Activated CD4-positive, alpha-beta T cell treated with anti-CD3 and anti-CD28 coated beads, Interleukin-2, amount 50 U/mL, for 48 hours (primary cell): ENCODE measurements at places on chromosomes 11 and 22.

DNA sequence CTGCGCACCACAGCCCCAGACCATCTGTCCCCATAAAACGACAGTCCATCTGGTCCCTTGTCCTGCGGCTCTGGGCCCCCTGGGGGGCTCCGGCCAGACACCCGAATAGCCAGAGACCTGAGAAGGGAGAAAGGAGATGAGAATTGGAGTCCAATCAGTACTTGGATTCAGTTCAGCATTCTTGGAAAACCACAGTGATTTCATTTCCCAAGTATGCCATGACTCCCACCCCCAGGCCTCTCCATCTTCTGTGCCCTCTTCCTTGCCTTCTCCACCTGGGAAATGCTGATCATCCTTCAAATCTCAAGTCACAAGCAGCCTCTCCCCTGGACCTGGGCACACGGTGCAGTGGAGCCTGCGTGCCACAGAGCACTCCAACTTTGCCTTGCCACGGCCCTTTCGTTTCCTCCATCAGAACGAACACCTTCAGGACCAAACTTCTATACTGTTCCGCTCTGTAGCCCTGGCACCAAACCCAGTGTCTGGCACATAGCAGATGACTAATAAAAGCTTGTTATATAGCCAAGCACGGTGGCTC is 10.9 kb upstream of the MFNG start:
- DNase-seq, result no peak

DNA sequence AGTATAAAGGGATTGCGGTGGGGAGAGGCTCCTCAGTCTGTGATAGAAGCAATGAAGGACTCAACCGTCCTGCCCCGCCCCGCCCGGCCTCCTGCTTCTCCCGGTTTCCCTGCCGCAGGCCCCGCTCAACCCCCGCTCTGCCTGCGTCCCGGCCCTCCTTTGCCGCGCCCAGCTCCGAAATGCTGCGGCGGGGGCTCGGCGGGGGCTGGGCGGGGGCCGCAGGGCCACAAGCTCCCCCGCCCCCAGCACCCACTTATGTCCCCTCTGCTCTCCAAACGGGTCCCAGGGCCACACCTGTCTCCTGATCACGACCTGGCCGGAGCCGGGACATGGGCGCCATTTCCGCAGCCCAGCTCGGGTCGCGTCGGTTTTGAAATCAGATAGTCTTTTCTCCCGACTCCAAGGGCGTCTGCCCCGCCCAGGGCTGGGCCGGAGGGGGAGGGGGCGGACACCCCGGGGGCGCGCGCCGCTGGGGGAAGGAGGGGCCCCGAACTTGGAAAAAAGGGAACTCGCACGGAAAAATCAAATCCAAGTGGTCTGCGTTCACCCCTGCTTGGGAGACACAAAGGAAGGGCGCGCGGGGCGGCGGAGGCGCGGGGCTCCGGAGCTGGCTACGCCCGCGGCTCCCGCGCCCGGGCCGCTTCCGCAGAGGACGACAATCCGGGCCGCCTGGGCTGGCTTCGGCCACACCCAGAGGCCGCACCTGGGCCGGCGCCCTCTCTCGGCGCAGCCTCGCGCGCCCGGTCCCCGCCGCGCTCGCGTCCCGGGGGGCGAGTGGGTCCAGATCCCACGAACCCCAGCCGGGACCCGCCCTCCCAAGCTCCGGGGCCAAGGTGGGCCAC is 70.6 kb upstream of the EP300 start:
- DNase-seq, result peak; percentile 66

DNA sequence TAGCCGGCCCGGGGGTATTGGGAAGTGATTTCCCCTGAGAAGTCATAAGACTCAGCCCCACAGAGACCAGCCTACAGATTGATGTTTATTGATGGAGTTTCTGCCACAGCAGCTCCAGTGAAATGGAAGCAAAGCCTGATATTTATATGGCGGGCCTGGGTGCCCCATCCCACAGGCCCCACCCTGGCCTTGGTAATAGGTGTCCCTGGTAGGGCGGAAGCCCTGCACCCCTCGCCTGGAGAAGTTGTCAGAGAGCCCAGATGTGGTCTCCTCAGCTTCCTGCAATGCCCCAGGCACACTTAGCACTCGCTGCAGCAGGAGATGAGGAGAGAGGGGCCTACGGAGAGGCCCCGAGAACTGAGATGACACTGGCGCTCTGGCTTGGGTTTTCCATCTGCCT is 107.4 kb downstream of the MORC2 start:
- DNase-seq, result no peak

- DNase-seq, result no peak
These were observed 50.4 kb downstream of the ANO1 start for GRCh38 chr11:70128435-70128906.

GRCh38 chr11:86486261-86487030 is 111.8 kb downstream of the CCDC81 start:
- no peak for DNase-seq

DNA sequence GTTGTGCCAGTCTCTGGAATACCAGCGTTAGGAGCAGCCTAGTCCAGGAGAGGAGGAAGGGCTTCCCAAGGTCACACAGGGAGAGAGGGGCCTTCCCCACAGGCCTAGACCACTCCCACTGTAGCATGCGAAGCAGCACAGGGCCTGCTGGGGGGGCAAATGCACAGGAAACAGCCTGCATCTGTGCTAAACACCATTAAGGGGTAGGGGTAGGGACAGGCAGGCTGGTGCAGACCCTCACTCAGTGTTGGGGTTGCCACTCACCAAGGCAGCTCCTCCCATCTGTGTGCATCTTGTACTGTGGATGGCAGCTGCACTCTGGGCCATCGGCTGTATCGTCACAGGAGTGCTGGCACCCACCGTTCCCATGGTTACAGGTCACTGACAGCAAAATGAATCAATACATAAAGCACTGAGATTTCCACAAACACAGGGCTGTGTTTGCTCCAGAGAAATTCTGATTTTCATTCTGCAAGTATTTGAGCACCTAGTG is 24.9 kb downstream of the SCUBE2 start:
- DNase-seq, result no peak

DNA sequence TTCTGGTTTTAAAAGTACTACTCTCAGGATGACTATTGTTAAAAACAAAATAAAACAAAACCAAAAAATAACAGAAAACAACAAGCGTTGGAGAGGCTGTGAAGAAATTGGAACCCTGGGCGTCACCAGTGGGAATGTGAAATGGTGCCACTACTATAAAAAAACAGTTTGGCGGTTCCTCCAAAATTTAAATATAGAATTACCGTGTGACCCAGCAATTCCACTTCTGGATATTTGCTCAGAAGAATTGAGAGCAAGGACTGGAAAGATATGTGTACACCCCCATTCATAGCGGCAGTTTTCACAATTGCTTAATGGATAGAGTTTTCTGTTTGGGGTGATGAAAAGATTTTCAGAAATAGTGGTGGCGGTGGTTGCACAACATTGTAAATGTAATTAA is 8.6 kb downstream of the APOA4 start:
- DNase-seq, result no peak

DNA sequence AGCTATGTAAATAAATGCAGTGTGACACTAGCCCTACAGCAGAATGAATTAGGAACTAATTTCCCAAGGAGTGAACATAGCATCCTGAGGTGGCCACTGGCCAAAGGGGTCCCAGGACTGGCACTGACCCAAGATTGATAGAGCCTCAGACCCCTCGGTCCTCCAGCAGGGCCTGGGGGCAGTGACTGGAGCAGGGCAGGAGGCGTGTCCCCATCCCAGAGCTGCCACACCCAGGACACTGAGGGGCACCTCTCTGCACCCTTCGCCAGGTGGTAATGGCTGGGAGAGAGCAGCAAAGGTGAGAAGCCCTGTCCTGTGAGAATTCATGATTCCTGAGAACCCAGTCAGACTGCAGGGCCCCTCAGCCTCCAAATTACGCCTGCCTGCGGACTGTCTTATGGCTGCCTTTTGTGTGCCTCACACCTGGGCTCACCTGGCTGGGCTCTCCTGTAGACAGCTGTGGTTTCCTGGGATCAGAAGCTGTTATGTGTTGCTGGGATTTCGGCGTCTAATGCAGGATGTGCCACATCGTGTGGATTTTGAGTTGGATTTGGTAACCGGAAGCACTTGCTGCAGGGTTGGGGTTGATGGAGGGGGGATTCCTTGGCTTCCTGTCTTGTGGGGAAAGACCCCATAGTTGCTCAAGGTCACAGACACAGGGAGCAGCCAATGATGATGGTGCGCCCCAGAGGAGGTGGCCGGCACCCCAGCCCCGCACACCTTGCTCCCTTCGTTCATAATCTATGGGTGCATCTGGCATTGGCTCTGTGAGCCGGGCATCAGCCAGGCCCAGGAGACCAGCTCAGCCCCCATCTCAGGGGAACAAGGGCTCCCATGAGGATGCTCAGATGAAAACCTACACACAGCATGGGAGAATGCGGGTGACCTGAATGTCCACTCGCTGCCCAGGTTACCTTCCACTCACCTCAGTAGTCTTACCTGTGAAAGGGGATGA is 582.9 kb downstream of the BRD1 start:
- no peak for DNase-seq

- no peak for DNase-seq
These were observed 32.2 kb downstream of the MMP20 start for GRCh38 chr11:102592634-102593581.

DNA sequence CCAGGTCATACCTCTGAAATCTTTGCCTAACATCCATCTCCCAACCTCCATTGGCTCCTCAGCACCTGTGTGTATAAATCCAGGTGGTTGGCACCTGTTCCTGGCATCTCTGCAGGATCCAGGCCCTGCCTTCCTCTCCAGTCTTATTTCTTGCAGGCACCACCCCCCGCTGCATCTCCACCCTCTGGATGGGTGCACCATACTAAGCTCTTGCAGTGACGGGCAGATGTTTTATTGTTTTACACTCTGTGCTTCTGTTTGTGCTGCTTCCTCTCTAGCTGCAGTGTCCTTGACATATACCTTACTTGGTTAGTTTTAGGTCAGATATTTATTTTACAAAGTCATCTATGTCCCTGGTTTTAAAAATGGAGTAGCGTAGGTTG is 102.6 kb downstream of the TBC1D22A start:
- no peak for DNase-seq

- DNase-seq, result no peak
These were observed 104.5 kb downstream of the EFCAB6 start for GRCh38 chr22:43707648-43708047.

GRCh38 chr11:128908391-128909246 is 17.5 kb downstream of the KCNJ5 start:
- DNase-seq, result no peak

DNA sequence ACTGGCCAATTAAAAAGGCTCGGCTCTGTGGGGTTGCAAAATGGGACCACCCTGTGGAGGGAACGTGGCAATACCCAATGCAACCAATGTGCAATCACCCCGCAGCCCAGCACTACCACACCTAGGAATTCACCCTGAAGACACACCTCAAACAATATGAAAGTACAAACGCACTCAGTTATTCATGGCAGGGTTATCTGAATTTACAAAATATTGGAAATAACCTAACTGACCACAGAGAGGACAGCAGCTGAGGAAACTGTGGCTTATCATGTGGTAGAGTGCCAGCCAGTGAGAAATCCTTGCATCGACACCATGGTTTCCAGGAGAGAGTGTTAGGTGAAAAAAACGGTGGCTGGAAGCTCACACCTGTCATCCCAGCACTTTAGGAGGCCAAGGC is 18.7 kb downstream of the ALG12 start:
- DNase-seq, result no peak

- DNase-seq, result no peak
These were observed 335 bp downstream of the ZNF408 start for GRCh38 chr11:46701078-46701654.

GRCh38 chr11:27100534-27100933 is 59.9 kb downstream of the BBOX1 start:
- no peak for DNase-seq

- DNase-seq, result no peak
These were observed 122.4 kb upstream of the HSD17B12 start for GRCh38 chr11:43558146-43558545.

- no peak for DNase-seq
These were observed 77.9 kb downstream of the SCN3B start for GRCh38 chr11:123576501-123576900.
